ENCODE measurements at places on chromosomes 6 and 20.

DNA sequence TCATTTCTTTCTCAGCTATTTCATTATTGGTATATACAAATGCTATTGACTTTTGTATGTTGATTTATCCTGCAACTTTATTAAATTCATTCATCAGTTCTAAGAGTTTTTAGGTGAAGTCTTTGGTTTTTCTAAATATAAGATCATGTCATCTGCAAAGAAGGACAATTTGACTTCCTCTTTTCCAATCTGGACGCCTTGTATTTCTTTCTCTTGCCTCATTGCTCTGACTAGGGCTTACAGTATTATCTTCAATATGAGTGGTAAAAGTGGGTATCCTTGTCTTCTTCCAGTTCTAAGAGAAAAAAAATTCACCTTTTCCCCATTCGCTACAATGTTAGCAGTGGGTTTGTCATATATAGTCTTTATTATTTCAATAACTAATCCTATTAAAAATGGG is 38.0 kb downstream of the KIF16B start:
- no peak for DNase-seq

DNA sequence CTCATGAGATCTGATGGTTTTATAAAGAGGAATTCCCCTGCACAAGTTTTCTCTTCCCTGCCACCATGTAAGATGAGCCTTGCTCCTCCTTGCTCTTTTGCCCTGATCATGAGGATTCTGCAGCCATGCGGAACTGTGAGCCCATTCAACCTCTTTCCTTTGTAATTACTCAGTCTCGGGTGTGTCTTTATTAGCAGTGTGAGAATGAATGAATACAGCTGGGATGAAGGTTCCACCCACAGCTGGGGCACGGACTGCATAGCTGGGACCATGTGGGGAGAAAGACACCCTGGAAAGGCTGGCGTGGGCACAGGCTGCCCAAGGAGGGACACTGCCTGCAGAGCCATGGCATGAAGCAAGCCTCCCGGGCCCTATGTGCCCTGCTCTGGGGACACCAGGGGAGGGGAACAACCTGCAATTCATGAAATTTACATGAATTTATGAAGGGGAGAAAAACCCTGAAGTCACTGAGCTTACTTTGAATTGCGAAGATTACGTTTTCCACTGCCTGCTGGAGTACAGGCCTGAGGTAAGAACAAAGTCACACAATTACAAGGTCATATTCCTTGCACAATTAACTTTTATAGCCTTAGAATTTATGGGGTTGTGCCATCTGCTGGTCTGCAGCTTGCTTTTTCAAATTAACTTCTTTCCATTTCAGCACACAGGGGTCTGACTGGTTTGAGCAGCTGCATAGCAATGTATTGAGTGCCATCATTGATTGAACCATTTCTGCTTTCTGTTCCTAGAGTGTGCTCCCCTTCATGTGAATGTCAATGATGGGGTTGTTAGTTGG is 46.2 kb downstream of the SLC22A1 start:
- DNase-seq = no peak

DNA sequence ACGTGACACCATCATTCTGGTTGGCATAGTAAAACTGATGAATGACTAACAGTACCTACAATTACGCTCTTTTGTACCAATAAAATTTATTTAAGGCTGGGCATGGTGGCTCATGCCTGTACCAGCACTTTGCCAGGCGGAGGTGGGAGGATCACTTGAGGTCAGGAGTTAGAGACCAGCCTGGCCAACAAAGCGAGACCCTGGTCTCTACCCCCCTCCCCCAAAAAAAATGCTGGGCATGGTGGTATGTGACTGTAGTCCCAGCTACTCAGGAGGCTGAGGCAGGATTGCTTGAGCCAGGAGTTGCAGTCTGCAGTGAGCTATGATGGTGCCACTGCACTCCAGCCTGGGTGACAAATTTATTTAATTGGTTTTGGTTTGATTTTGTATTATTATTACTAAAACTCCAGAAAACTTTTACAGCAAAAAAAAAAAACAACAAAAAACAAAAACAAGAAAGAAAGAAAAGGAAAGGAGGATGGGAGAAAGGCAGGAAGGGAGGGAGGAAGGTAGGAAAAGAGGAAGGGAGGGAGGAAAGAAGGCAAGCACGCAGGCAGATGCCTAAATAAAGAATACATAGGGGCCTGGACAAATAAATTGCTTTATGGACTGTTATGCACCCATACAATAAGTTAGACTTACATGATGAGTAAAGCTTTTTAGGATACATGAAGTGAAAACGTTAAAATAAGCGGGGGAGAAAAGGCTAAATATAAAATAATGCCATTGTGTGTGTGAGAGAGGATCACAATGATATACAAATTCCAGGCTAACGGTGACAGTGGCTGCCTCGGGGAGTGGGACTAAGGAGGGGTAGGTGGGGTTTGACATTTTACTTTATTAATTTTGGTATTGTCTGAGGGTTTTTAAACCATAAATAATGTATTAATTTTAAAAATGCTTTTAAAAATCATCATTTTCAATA is 682 bp upstream of the ZSCAN9 start:
- DNase-seq = no peak

DNA sequence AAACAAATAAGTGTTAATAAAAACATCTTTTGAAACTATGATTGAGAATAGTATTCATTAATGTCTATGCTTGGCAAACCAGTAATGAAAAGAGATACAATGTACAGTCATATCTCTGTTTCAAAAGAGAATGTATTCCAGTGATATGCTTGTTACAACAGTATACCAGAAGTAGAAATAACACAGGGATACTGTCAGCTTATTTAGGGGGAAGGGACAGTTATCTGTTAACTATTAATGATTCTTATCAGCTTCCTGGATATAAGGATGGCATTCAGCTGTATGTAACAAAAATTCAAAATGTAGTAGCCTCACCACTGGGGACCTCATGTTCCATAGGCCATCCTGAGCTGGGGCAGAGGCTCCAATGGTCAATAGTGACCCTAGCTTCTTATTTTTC is 103.8 kb upstream of the TBX18 start:
- DNase-seq = no peak

DNA sequence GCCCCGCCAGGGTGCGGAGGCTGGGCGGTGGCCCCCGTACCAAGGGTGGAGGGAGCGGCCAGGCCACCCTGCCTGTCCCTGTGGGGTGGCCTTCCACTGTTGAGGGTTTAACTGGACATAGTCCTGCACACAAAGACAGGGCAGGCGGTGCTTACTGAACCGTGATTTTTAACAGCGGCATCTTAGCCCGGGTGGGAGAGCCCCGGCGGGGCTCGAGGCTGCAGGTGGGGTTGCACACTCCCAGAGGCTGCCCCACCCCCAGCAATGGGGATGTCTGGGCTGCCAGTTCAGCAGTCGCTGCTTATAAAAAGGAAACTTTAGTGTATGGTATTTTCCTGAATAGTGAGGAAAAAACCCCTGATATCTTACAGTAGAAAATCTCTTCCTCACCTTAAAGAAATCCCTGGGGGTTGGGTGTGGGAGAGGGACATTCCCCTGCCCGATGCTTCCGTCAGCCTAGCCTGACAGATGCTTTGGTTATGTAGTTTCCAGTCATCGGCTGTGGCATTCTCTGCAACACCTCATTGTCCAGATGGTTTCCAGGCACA is 79.4 kb downstream of the IRF4 start:
- DNase-seq = no peak

DNA sequence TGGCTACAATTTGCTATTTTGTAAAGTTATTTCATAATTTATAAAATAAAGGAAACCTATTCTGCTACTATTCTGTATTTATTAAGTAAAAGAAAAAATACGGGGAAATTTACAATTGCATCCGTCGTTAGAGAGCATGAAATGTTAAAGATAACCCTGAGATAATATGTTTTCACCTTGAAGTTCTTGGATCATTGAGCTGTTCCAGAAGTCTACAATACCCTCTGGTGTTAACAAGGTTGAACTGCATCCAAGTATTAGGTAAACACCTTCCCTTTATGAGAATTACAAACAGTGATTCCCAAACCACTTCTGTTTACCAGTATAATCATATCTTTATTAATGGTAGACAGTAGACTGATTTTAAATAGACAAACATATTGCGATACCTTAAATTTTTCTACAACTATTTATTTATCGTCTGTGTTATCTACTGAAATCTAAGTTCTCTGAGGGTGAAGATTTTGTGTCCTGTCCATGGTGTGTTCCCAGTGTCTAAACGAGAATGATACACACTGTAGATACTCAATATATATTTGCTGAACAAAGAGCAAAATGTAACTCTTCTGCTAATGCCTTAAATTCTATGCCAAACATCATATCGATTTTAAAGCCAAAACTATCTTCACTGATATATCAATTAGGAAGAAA is 28.2 kb downstream of the TBC1D32 start:
- no peak for DNase-seq

- DNase-seq = no peak
Measured at GRCh38 chr6:146357578-146358430, 185.8 kb upstream of the RAB32 start.

DNA sequence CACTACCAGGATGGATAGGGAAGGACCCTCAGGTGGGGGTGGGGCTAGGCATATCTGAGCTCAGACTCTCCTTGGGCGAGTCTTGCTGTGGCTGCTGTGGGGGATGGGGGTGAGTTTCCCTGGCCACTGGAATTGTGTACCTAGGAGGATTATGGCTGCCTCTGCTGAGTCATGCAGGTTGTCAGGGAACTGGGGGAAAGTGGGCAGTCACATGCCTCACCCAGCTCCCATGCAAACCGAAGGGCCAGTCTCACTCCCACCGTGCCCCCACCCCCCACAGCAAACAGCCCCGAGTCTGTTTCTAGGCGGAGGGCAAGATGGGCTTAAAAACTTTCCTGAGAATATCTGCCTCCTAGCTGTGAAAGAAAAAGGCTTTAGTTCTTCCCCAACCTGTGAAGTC is 210.3 kb upstream of the FERMT1 start:
- DNase-seq = no peak

GRCh38 chr20:48210111-48211027 is 425.1 kb upstream of the SULF2 start:
- DNase-seq = no peak

- no peak for DNase-seq
Measured at GRCh38 chr20:1267809-1268374, 1.8 kb downstream of the SNPH start.
